ENCODE measurements at places on chromosomes 6 and 20. TPM values are rescaled to one million over a fixed set of nuclear protein-coding genes. Genes with fewer than 3 reads are reported as not detected.
A peak's percentile ranks its signal among the peaks of the same experiment; 100 is the strongest.

Gene BNIP5
- total RNA-seq, result not detected

Gene TTLL9
- total RNA-seq, result 2.9 TPM

Gene NKX2-2
- total RNA-seq, result not detected

Gene CALHM5
- 1.8 TPM for total RNA-seq

Gene FUT9
- total RNA-seq, result not detected

Gene TCF21
- 1.5 TPM for total RNA-seq

Gene CRYBG1
- total RNA-seq, result 3.6 TPM

Gene APOM
- 1.9 TPM for total RNA-seq

Gene ZNF165
- total RNA-seq, result 2.1 TPM

Gene MUC22
- not detected for total RNA-seq

Gene FRK
- total RNA-seq, result 8.2 TPM

DNA sequence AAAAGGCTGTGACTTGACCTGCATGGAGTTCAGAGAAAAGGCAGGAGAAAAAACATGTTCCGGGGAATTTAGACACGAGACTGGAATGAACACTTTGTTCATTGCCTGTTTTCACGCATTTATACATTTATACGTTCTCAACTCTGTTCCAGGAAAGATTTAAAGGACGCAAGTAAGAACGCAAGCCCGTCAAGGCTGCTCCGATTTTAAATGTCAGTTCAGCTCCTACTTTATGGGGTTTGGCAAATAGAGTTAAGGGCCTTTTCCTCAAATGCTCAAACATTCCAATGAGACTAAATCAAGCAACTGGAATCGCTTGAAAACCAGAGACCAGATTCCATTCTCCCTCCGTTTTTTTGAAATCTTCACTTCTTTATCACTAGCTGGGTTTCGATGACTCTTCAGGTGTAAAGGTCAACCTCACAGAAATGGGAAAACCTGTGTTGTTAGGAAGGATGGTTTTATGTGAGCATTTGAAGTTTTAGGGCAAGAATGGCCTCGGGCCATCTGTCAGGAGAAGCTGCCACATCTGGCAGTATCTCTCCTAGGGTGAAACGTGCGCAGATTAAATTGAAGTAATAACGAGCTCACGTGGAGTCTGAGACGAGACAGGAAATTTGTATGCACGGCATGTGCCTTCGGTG is 24.9 kb downstream of the TTLL2 start:
- H3K27me3 ChIP-seq, result no peaks in the 10 kb centered on the region
- H3K36me3 ChIP-seq, result no peaks in the 10 kb centered on the region
- H3K4me3 ChIP-seq, result no peak overlapping the region
- H3K27ac ChIP-seq, result no peak overlapping the region

DNA sequence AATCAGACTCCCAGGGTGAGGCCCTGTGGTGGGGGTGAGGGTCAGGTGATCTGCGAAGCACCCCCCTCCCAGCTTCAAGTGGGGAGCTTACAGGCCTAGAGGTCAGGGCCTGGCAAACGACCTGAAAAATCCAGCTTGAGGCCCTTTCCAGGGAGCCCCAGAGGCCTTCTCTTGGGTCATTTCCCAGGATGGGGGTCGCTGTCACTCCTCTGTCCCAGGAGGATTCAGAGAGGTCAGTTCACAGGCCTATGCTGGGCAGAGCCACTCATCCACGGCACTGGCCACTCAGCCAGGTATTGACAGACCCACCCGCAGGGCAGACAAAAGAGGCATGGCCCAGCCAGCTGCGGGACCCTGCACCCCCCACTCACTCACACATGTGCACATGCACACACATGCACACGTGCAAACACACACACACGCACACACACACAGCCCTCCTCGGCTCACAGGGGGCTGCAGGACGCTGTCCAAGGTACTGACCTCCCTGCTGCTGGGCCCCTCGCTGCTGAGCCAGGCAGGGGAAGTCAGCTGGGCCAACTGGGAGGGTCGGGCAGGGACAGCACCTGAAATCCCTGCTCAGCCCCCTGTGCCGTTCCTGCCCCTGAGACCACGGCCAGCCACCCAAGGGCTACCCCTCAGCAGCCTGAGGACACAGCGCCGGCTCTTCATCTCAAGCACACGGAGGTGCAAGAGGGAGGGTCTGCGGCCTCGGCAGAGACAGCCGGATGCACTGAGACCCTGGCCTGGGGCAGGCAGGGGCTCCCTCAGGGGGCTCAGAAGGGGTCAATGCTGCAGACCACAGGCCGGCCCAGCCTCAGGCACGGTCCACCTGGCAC is 113.8 kb downstream of the TAF4 start:
- no peaks in the 10 kb centered on the region for H3K36me3 ChIP-seq
- no peak overlapping the region for H3K27ac ChIP-seq
- no peak for DNase-seq
- H3K27me3 ChIP-seq, result no peaks in the 10 kb centered on the region
- H3K4me3 ChIP-seq, result no peak overlapping the region
- no peaks in the 10 kb centered on the region for H3K4me1 ChIP-seq

GRCh38 chr6:53984163-53984562 is 127.1 kb upstream of the MLIP start:
- no peaks in the 10 kb centered on the region for H3K36me3 ChIP-seq
- no peaks in the 10 kb centered on the region for H3K4me1 ChIP-seq
- H3K27me3 ChIP-seq, result no peaks in the 10 kb centered on the region
- DNase-seq, result no peak
- no peak overlapping the region for H3K4me3 ChIP-seq

- no peak overlapping the region for H3K27ac ChIP-seq
- DNase-seq, result no peak
- H3K27me3 ChIP-seq, result no peaks in the 10 kb centered on the region
Measured at GRCh38 chr6:170066679-170067078, 224.2 kb downstream of the DLL1 start.

- H3K36me3 ChIP-seq, result no peaks in the 10 kb centered on the region
- no peak for DNase-seq
- H3K4me3 ChIP-seq, result no peak overlapping the region
Measured at GRCh38 chr20:7712661-7713060, 227.6 kb downstream of the HAO1 start.

GRCh38 chr6:18062733-18063132 is 59.7 kb downstream of the NHLRC1 start:
- H3K36me3 ChIP-seq, result no peaks in the 10 kb centered on the region
- H3K4me3 ChIP-seq, result no peak overlapping the region
- H3K27me3 ChIP-seq, result no peaks in the 10 kb centered on the region
- DNase-seq, result no peak

- H3K27ac ChIP-seq, result peak overlapping the region; percentile 7
- no peak for DNase-seq
- H3K36me3 ChIP-seq, result no peaks in the 10 kb centered on the region
- no peaks in the 10 kb centered on the region for H3K27me3 ChIP-seq
- H3K4me3 ChIP-seq, result no peak overlapping the region
- no peaks in the 10 kb centered on the region for H3K4me1 ChIP-seq
Measured at GRCh38 chr6:19723545-19723944, 113.6 kb upstream of the ID4 start.

GRCh38 chr20:46739431-46740213 is 30.2 kb downstream of the SLC2A10 start:
- H3K27ac ChIP-seq, result no peak overlapping the region
- H3K4me3 ChIP-seq, result no peak overlapping the region
- H3K4me1 ChIP-seq, result no peaks in the 10 kb centered on the region

DNA sequence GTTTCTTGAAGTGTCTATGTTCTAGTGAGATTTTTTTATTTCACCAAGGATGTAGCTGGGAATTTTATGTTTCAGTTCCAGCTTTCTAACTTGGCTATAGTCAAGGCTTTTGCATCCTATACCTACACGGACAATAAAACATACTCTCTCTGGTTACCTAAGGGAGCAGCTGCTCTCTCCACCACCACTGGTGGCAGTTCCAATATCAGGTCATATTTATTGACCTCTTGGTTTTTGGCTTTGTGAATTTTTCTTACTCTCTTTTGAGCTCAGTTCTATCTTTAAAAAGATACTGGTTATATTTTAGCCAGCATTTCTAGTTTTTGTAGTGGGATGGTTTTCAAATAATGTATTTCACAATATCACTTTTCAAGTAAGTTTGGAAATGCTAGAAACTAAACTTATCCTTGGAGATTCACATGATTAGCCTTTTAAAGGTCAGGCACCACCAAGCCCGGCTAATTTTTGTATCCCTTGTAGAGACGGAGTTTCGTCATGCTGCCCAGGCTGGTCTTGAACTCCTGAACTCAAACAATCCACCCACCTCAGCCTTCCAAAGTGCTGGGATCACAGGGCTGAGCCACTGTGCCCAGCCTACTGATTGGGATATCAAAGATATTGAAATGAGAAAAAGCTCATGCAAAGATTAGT is 34.7 kb upstream of the HAO1 start:
- no peaks in the 10 kb centered on the region for H3K4me1 ChIP-seq
- H3K36me3 ChIP-seq, result no peaks in the 10 kb centered on the region
- DNase-seq, result no peak
- H3K27me3 ChIP-seq, result no peaks in the 10 kb centered on the region

DNA sequence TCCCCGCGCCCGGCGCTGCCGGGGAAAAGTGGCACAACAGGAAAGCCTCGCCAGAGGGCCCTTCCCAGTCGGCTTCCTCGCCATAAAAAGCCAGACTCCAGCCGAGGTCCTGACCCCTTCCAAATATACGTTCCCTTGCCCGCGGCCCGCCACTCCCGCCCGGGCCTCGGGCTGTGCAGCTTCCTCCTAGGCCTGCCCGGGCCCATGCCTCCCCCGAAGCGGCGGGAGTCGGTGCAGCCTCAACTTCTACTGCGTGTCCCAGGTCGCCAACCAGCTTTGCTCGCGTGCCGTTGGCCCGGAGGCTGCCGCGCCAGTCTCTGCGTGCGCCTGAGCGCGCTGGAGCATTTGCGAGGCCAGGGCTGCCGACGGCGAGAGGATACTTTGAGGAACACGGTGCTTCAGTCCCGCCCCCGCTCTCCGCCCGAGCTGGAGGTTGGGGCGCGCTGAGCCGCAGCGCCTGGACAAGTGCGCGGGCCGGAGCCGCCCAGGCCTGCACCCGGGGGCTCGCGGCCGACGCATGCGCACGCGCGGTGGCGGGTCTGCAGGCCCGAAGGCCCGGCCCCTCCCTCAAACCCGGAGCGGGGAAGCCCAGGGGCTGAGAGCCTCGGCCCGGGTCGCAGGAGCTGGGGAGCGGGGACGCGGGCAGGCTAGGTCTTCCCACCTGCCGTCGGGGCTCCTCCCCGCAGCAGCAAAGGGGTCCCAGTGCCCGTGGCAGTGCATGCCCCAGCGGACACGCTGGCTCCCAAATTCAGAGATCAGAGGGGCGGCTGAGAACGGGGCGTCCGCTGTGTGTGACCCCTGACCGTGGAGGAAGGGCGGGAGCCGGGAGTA is 10.2 kb downstream of the FOXC1 start:
- H3K4me3 ChIP-seq, result no peak overlapping the region
- no peaks in the 10 kb centered on the region for H3K36me3 ChIP-seq
- DNase-seq, result no peak

GRCh38 chr20:1987826-1988225 is 6.0 kb downstream of the PDYN start:
- no peaks in the 10 kb centered on the region for H3K27me3 ChIP-seq
- no peak overlapping the region for H3K4me3 ChIP-seq
- no peak overlapping the region for H3K27ac ChIP-seq
- H3K36me3 ChIP-seq, result no peaks in the 10 kb centered on the region
- no peaks in the 10 kb centered on the region for H3K4me1 ChIP-seq

GRCh38 chr6:43843669-43844171 is 73.7 kb downstream of the VEGFA start:
- no peaks in the 10 kb centered on the region for H3K27me3 ChIP-seq
- H3K36me3 ChIP-seq, result no peaks in the 10 kb centered on the region
- no peak overlapping the region for H3K27ac ChIP-seq
- H3K4me3 ChIP-seq, result no peak overlapping the region
- no peak for DNase-seq

DNA sequence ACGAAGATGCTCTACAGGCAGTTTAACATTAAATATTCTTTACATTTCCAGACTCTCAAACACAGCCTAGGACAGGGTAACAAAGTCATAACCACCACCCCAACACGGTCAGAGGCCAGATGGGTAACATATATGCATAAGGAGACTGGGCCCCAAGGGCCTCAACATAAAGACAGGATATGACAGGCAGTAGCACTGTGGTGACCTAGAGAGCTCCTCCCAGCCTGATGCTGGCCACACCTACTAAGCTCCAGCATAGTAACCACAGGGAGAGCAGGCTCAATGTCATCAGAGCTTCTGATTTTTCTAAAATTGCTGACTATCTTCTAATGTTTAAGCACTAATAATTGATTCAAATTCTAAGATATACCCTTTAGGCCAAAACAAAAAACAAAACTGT is 21.7 kb downstream of the SMLR1 start:
- H3K4me3 ChIP-seq, result no peak overlapping the region
- H3K4me1 ChIP-seq, result no peaks in the 10 kb centered on the region
- H3K27ac ChIP-seq, result no peak overlapping the region
- no peaks in the 10 kb centered on the region for H3K27me3 ChIP-seq
- no peak for DNase-seq

GRCh38 chr6:155586090-155586489 is 130.5 kb upstream of the NOX3 start:
- H3K27me3 ChIP-seq, result no peaks in the 10 kb centered on the region
- no peak overlapping the region for H3K27ac ChIP-seq
- H3K4me3 ChIP-seq, result no peak overlapping the region
- H3K36me3 ChIP-seq, result no peaks in the 10 kb centered on the region

- H3K4me1 ChIP-seq, result no peaks in the 10 kb centered on the region
- no peaks in the 10 kb centered on the region for H3K36me3 ChIP-seq
- H3K27me3 ChIP-seq, result no peaks in the 10 kb centered on the region
- no peak for DNase-seq
- H3K27ac ChIP-seq, result no peak overlapping the region
Measured at GRCh38 chr20:22914291-22914690, 120.8 kb upstream of the SSTR4 start.

DNA sequence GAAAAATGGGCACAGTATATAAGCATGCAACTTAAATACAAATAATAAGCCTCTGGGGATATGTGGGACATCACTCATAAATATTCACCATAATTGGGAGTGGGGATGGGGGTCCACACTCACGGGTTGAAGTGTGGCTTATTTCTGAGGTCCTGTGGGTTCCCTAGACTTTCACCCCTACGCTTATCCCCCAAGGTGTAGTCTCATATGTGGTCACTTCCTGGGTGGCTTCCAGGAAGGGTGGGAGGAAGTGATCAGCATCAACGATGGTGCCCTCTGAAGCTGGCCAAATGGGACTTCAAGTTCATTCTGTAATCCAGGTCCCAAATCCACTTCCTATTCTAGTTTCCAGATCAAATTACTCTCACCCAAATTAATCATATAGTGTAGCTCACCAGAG is 59.5 kb downstream of the GNAS start:
- no peaks in the 10 kb centered on the region for H3K27me3 ChIP-seq
- H3K4me3 ChIP-seq, result no peak overlapping the region
- no peak overlapping the region for H3K27ac ChIP-seq
- peaks cover 11% of the 10 kb centered on the region for H3K4me1 ChIP-seq
- H3K36me3 ChIP-seq, result no peaks in the 10 kb centered on the region

DNA sequence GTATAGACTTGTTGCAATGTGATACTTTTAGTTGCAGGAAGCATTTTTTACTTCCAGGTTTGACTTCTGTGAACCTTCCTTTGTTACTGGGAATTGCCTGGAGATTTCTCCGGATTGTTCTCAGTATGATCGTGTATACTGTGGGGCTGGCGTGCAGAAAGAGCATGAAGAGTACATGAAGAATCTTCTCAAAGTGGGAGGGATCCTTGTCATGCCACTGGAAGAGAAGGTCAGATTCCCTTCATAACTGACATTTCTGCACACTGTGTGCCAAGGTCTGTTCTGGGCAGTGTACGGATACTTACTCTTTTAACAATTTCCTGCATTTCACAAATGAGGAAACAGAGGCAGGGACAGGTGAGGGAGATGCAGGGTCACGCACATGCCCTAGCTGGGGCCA is 9.7 kb downstream of the PCMTD2 start:
- no peak overlapping the region for H3K4me3 ChIP-seq
- no peaks in the 10 kb centered on the region for H3K36me3 ChIP-seq
- no peak overlapping the region for H3K27ac ChIP-seq

- no peaks in the 10 kb centered on the region for H3K36me3 ChIP-seq
- no peak within 1 kb of the TSS for H3K27ac ChIP-seq
- no peaks in the 10 kb centered on the region for H3K4me1 ChIP-seq
- peak within 1 kb of the TSS; percentile 11 for H3K4me3 ChIP-seq
- peaks cover 8% of the 10 kb centered on the region for H3K27me3 ChIP-seq
- no peak for DNase-seq
Measured at GRCh38 chr6:391559-392440, at the start of gene IRF4. Gene IRF4, plus strand, starts transcription at chr6:391752. Its CDS starts 1,401 bp downstream, at chr6:393153.
